ENCODE measurements at places on chromosomes 3 and 15.

GRCh38 chr3:119288669-119289403, 5.3 kb upstream of the ARHGAP31 start:
- DNase-seq: no peak

DNA sequence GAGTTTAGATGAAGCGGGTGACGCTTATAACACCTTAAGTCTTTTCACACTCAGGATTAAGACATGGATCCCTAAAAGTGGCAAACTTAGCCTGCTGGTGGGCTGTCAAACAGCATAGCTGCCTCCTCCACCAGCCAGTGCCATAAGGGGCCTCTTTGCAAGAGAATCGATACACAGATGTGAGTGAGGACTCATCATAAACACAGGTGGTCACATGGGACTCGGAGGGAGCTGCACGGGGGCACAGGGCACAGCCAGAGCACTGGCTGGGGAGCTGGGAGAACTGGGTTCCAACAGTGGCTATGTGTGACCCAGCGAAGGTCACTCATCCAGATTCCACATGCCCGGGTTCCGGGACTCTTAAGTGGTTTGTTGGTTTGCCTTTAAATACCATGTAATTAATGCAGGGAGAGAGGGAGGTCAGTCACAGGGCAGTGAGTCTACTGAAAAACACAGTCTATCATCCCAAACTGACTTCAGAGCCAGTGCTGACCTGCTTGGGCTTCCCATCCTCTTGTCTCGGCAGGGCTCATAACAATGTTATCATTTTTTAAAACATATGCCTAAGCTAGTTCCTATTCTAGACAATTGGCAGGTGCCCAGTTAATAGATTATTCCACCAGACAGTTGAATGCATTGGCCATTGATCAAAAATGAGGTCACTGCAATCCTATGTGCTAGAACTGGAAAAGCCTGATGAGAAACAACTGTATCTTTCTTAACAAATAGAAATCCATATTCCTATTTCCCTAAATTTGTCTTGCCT, 51.8 kb downstream of the SLC12A8 start:
- DNase-seq: no peak

- no peak for DNase-seq
Observed at GRCh38 chr3:104190681-104191080, 1176.0 kb upstream of the ALCAM start.

DNA sequence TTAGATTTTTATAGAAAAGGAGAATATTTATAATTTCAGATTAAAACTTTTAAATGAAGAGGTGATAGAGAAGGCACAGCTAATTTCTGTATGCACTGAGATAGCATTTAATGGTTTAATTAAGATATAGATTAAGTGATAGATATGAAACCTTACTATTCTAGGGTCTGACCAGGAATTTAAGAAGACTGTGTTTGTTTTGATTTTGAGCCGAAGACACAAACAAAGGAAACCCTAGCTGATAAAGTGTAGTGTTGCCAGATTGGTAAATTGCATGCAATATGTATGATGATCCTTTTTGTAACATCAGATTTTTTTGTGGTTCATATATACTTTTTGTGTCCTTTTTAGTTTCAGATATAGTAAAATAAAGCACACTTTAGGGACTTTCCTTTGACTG, 141.8 kb downstream of the ZPLD1 start:
- no peak for DNase-seq

- no peak for DNase-seq
Observed at GRCh38 chr3:16533928-16534574, 20.6 kb upstream of the RFTN1 start.

DNA sequence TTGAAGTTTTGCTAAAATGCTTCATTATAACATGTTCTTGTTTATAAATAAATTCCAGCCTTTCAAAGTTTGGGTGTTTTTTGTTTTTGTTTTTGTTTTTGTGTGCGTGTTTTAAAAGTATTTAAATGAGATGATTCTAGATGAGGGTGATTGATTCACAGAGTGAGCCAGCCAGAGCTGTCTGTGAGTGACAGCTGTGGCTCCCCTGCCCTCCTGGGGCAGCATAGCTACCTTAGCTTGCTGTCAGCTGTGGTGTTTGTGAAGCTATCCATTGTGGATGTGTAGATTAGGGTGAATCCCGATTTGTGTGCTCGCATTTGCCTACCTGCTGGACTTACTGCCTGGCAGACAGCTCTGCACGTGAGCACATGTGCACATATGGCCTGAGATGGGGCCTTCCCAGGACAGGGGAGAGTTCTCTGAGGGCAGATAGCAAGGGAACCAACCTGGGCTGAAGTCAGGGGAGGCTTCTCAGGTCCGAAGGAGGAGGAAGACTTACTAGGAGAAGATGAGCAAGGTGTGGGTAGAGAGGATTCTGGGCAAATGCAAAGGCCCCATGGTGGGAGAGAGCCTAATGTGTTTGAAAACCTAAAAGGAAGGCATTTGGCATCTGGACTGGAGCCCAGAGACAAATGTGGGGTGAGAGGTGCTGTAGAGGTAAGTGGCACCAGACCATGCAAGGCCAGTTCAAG, 124.2 kb downstream of the EEFSEC start:
- DNase-seq: no peak

GRCh38 chr15:78197632-78198031, 36.7 kb downstream of the ACSBG1 start:
- DNase-seq: no peak

GRCh38 chr15:52103217-52104207, 9.1 kb downstream of the BCL2L10 start:
- no peak for DNase-seq

GRCh38 chr3:44210967-44211366, 30.7 kb upstream of the TOPAZ1 start:
- DNase-seq: no peak

- no peak for DNase-seq
Observed at GRCh38 chr3:197007953-197008352, 21.7 kb downstream of the MELTF start.

GRCh38 chr3:37050282-37050681, 57.0 kb downstream of the MLH1 start:
- no peak for DNase-seq

- DNase-seq: no peak
Observed at GRCh38 chr3:194691481-194692283, 6.0 kb downstream of the FAM43A start.

- no peak for DNase-seq
Observed at GRCh38 chr3:87924485-87924884, 134.3 kb downstream of the CGGBP1 start.

DNA sequence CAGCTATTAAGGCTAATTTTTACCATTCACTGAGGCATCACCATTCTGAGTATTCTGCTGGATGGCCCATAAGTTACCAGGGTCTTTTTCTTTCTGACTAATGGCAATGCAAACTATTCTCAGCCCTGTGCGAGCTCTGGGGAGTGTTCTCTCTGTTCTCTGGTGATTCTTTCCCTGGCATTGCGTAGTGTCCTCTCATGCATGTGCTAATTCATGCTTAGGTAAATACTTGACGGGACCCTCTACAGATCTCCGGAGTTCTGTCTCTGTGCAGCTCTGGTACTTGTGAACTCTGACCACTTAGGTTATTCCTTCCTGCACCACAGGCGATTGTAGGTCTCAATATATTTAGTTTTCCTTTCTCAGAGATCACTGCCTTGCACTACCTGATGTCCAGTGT, 34.8 kb downstream of the UBE2E1 start:
- DNase-seq: no peak

All from stimulated activated CD4-positive, alpha-beta T cell treated with anti-CD3 and anti-CD28 coated beads, Interleukin-2, amount 100 ng/mL, for 24 hours (primary cell).